ENCODE measurements at places on chromosomes 11 and 22.

DNA sequence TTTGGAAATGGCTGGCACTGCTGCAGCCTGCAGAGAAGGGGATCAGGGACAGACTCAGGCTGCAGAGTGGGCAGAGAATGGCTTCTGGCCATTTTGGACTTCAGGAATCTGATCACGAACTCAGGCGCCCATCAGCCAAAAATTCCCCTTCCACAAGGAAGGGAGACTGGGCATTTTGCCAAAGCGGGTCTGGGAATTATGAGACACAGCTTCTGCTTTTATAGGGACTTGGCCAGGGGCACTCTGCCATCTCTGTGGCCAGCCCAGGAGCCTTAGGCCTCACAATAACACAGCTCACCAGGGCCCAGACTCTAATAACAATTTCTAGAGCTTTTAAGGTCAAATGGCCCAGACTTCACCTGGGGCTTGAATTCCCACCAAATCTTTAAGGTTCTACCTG, 74.7 kb downstream of the CHST1 start:
- no peak for DNase-seq

DNA sequence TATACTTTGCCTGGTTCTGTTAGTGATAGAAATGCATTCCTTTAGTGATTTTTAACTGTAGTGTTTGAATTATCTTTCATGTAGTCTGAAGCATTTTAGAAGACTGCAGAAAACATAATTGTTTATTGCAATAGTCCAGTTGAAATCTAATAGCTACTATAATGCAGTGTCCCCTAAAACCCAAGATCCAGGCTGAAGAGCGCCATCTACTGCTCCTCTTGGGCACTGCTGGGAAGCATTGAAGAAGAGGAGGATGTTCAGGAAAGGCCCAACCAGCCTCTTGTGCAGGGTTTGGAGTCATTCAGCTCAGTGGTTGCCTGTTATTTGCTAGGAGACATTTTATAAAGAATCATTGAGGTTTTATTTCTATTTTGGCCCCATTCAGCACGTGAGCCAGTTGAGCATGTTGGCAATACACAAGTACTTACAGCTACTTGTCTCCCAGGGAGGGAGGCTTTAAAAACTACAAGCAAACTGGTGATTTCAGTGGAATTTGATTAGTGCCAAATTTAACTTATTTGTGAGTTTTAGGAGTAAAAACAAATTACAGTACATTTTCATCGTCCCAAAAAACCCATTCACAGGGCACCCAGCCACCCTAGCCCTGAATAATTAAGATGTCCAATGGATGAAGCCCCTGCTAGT, 74.9 kb upstream of the HORMAD2 start:
- peak; percentile 18 for DNase-seq

DNA sequence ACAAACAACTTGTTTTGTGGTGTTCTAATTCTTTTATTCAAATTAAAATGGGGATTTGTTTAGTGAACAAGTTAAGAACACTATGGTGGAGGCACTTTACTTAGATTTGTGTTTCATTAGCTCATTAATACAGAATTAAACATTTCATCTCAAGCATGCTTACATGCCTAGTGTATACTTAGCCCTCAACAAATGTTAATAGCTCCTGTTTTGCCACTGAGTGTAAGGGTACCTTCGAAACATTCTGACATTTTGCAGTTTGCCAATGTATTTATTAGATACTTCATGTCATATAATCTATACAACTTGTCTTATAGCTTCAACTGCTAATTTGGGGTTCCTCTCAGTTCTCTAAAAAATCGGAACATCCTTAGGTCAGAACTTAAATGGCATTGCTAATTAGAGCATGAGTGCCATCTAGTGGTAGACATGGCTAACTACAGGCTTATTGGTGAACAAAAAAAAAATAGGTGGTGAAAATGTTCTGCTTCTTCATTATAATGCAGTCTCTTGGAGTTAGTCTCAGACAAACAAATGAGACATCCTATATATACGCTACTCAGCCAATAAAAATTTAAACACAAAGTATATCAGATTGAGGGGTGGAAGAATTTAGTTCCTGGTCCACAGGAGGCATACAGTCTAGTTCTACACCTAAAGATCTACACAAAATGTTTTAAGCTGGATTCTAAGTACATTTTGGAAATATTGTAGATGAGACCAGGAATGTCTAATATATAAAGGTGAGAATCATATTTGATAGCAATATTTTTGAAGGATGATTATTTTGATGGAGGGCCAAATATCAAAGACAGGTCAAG, 4.9 kb upstream of the CNTN5 start:
- peak; percentile 52 for DNase-seq

GRCh38 chr22:45771711-45772110, 100.1 kb downstream of the ATXN10 start:
- no peak for DNase-seq

DNA sequence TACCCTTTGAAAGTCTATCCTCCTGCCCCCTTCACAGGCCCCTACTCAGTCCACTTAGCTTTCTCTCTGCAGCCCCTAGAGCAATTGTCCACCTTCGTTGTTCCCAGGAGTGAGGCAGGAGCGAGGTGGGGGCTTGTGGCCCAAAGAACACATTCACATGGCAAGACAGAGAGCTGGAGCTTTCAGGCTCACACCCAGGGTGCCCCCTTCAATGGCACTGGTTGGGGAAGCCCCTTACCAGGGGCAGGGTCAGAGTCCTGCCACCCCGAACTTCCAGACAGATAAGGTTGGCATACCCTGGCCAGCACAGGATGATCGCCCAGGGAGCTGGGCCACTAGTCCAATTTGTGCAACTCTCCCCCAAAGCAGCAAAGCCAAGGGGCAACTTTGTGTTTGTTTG, 6.2 kb upstream of the SLC5A4 start:
- DNase-seq = no peak

DNA sequence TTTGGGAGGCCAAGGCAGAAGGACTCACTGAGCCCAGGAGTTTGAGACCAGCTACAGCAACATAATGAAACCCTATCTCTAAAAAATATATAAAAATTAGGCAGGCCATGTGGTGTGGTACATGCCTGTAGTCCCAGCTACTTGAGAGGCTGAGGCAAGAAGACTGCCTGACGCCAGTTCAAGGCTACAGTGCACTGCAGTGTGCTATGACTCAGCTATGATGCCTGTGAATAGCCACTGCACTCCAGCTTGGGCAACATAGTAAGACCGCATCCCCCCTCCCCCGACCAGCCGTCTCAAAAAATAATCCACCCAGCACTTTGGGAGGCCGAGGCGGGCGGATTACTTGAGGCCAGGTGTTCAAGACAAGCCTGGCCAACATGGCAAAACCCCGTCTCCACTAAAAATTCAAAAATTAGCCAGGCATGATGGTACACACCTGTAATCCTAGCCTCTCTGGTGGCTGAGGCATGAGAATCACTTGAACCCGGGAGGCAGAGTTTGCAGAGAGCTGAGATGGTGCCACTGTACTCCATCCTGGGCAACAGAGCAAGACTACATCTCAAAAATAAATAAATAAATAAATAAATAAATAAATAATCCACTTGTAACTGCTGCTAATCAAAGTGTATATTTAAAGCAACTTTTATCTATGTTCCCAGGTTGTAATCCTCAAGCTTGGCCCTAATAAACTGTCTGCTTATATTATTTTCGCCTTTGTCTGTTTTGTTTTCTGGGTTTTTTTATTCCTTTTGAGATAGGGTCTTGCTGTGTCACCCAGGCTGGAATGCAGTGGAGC, 7.8 kb downstream of the HPS5 start:
- DNase-seq = no peak

- no peak for DNase-seq
These were observed 103.2 kb upstream of the ANO3 start for GRCh38 chr11:26228778-26229177.

GRCh38 chr11:72606748-72607468, 67.3 kb downstream of the PDE2A start:
- no peak for DNase-seq

GRCh38 chr22:20010307-20011122, 6.1 kb downstream of the ARVCF start:
- DNase-seq = no peak

DNA sequence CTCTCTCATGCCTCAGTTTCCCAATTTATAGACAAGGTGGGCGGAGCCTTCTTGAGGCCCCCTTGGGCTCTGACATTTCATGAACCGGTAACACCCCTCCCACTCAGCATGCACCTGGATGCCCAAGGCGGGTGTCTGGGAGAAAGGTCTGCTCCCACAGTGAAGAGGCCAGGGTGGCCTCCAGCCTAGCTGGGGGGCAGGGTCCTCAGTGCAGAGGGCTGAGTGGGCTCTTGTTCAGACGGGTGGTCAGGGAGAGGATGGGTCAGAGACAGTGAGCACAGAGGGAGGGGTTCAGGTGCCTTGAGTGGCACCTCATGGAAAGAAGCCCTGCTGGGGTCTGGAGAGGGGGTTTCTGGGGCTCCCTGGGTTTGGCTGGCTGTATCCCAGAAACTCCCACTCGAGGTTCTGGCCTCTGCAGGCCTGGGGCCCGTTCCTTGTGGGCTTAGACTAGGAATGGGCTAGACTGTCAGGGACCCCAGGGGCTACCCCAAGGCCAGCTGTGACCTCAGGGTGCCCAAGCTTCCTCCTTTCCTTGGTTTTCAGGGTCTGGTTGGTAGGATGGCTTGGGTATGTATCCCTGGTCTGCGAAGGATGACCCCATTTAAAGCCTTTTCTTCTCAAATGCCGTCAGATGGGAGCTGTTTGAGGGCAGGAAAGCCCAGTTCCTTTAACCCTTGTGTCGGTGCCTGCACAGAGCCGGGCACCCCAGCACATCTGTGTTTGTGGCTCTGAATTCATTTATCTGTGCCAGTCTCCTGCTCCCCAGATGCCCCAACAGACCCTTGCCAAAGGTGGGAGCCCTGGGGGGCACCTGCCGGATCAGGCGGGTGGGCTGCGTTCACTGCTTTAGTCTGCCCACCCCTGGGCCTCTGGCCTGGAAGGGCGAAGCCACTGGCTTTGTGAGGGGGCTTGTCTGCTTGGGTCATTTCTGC, 1.2 kb downstream of the SYNGR1 start:
- DNase-seq = no peak

DNA sequence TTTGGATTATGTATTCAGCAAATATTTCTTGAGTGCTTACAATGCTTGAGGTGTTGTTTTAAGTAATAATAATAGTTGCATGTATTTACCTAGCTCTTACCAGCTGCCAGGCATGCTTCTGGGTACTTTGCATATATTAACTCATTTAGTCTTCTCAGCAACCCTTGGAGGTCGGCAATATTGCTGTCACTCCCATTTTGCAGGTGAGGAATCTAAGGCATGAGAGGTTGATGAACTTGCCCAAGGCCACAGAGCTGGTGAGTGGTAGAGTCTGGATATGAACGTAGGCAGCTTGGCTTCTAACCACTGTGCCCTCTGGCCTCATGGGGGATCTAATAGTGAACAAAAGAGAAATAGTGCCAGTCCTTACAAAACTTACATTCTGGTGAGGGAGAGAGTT, 92.9 kb downstream of the PARVA start:
- DNase-seq = no peak

Measured in SHP77 treated with DMSO at 0.1 percent for 48 hours (cell line).